ENCODE measurements at places on chromosomes 1 and 21.

GRCh38 chr1:17192394-17193221 is 12.3 kb upstream of the PADI1 start:
- no peak for DNase-seq

GRCh38 chr1:245169376-245169775 is 14.6 kb downstream of the KIF26B start:
- DNase-seq = no peak

- DNase-seq = no peak
These were observed 47.5 kb upstream of the PLA2G2C start for GRCh38 chr1:20233866-20234265.

DNA sequence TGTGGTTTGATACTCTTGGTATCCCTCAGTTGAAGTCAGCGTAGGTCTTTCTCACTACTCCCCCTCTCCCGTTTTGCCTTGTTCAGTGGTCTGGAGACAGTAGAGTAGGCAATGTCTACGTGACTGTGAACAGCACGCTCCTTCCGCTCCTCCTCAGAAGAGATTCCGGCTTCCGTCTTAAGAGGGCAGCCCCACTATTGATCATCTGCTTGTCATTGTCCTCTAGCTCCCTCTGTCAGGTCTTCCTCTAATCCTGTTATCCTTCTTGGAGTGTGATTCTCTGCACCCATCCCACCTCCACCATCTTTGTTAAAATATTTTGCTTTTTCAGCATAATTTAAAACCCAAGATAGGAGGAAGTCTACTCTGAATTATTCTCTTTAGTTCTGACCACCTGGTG is 129.9 kb upstream of the KCNK2 start:
- no peak for DNase-seq

DNA sequence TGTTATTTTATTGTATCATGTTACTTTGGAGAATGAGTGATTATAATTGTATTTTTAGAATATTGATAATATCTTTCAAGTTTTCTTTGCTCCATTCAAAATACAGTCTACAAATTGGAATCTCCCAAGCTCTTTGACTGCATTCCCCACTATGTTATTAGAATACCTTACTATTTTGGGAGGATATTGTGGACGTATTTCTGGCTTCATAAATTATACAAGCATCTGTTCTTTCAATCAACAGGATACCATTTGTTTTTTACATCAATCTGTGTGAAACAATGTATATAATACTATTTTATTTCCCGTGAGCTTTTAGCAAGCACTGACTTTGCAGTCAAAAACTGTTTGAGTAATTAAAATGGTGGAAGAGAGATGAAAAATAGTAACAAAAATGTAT is 226.5 kb downstream of the PTPRC start:
- DNase-seq = no peak

- no peak for DNase-seq
These were observed 915 bp downstream of the CDC20 start for GRCh38 chr1:43359696-43360095.

DNA sequence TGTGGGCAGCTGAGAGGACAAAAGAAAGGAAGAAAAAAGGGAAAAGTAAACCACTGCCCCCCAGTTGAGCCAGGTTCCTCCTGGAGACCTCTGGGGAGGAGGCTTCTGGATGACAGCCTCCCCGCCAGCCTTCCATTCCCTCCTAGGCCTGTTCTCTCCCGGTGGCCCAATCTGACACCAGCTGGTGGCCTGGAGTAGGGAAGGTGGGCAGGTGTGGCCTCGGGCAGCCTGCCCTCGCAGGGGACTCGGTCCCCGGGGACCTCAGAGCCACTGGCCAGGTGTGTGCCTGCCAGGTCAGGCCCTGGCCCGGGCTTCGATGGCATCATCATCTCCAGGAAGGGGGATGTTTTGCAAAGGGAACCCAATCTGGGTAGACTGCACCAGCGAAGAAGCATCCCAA is 159.0 kb downstream of the CASZ1 start:
- DNase-seq = no peak

- DNase-seq = no peak
These were observed 19.9 kb downstream of the ACOT11 start for GRCh38 chr1:54567961-54568360.

DNA sequence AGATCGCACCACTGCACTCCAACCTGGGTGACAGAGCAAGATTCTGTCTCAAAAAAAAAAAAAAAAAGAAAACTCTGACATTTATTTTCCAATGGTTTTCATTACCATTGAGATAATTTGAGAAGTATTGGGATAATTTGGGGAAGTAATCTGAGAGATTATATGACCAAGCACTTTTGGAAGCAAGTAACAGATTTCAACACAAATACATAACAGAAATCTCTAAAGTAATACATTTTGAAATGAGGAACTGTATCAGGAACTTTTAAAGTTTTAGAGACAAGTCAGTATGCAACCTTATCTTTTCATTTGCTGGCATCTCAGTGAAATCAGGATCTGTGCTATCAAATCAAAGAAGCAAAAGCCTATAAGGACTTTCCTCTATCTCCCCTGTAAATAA is 25.4 kb upstream of the SLC16A1 start:
- no peak for DNase-seq

DNA sequence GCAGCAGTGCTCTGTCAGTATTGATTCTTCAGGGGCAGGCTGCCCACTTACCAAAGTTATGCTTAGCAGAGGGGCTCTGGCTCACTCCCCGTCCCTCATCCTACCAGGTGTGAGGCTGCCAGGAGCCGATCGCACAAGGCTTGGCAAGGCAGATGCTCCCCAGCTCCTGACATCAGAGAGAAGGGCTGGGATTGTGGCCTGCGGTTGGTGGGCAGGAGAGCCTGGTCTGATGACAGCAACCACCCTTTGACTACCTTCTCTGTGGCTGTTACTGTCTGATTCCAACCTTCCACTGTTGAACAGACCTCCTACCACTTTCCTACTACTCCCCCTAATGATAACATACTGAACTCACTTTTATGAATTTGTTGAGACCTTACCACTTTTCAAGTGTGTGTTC is 23.7 kb upstream of the WDR26 start:
- DNase-seq = no peak

GRCh38 chr21:42198929-42199867 is 19.7 kb upstream of the ABCG1 start:
- no peak for DNase-seq

All from activated CD4-positive, CD25-positive, alpha-beta regulatory T cell treated with anti-CD3 and anti-CD28 coated beads, Interleukin-2, amount 50 U/mL, for 16 hours (primary cell).